Mesothelial cell of epicardium (in vitro differentiated cells): ENCODE measurements at places on chromosomes 3 and 15. TPM values are rescaled to one million over a fixed set of nuclear protein-coding genes. Genes with fewer than 3 reads are reported as not detected.

GRCh38 chr3:183481582-183481981, 53.2 kb upstream of the MCF2L2 start:
- DNase-seq: no peak
- no peaks in the 10 kb centered on the region for H3K36me3 ChIP-seq
- no peak overlapping the region for H3K27ac ChIP-seq
- H3K4me1 ChIP-seq: peaks cover 49% of the 10 kb centered on the region

The GRAMD2A gene
- total RNA-seq: 2.0 to 3.5 TPM (median 2.6 TPM) in 3 replicates

- H3K27me3 ChIP-seq: no peaks in the 10 kb centered on the region
- peaks cover 8% of the 10 kb centered on the region for H3K4me1 ChIP-seq
- no peak for DNase-seq
- no peak overlapping the region for H3K4me3 ChIP-seq
- peaks cover 9% of the 10 kb centered on the region for H3K36me3 ChIP-seq
Observed at GRCh38 chr15:72339777-72340177, 19.8 kb upstream of the CELF6 start.

- peak overlapping the region; percentile 86 for H3K4me3 ChIP-seq
- H3K36me3 ChIP-seq: peaks cover 5% of the 10 kb centered on the region
- peak overlapping the region; percentile 53 for H3K27ac ChIP-seq
Observed at GRCh38 chr3:73622091-73622805, 2.5 kb downstream of the PDZRN3 start.

- H3K4me1 ChIP-seq: peaks cover 1% of the 10 kb centered on the region
- H3K27ac ChIP-seq: no peak overlapping the region
- peaks cover 12% of the 10 kb centered on the region for H3K27me3 ChIP-seq
- no peak overlapping the region for H3K4me3 ChIP-seq
Observed at GRCh38 chr3:17030438-17030837, 145.7 kb downstream of the PLCL2 start.

The SKOR1 gene
- 0.89 to 1.1 TPM (median 1.1 TPM) in 3 replicates for total RNA-seq

DNA sequence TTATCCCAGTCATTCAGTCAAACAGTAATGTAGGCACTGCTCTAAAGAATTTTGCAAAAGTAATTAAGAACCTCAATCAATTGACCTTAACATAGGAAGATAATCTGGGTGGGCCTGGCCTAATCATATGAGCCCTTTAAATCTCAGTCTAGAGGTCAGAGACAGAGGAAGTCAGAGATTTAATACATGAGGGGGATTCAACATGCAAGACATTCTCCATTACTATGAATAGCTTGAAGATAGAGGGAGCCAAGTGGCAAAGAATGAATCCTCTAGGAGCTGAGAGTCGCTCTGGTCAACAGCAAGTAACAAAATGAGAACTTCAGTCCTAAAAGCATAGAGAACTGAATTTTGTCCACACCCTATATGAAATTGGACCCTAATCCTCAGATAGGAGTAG, 39.0 kb upstream of the MBNL1 start:
- H3K27ac ChIP-seq: no peak overlapping the region
- H3K4me1 ChIP-seq: no peaks in the 10 kb centered on the region
- H3K4me3 ChIP-seq: no peak overlapping the region
- no peaks in the 10 kb centered on the region for H3K27me3 ChIP-seq

DNA sequence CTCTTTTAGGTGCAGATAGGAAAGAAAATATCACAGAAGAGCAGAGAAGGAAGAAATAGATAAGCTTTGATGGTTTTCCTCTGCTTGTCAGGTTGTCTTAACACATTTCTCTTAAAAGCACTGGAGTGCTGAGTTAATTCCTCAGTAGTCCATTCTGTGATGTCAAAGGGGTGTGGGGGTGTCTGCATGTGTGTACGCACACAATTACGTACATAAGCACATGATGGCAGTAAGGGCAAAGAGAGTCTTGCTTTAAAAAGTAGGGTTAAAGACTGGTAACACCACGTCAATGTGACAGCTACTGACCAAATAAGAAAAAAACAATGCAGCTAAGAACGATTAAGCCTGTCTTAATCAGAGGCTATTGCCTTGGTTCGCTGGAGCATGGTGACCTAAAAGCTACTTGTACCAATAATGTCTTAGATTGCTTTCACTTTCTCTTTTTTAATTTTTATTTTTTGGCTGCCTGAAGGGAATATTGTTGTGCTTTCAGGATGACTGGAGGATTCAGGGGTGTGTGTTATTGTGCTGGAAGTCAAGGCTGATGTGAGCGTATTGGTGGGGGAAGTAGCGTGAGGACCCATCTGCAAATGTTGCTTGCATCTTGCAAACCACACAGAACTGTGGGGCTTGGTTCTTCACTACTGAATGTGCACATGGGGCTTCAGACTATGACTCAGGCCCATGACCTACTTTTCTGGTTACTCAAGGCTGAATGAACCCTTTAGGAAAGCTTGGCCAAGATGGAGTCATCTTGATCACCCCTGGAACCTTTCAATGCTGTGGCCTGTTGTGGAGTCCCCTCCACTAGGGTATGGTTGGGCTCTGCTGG, 417.8 kb upstream of the TPM1 start:
- H3K36me3 ChIP-seq: no peaks in the 10 kb centered on the region
- no peak for DNase-seq
- H3K4me1 ChIP-seq: peaks cover 25% of the 10 kb centered on the region
- no peaks in the 10 kb centered on the region for H3K27me3 ChIP-seq
- H3K4me3 ChIP-seq: no peak overlapping the region

The ST3GAL6 gene
- 9.0 to 14.1 TPM (median 11.1 TPM) in 3 replicates for total RNA-seq

DNA sequence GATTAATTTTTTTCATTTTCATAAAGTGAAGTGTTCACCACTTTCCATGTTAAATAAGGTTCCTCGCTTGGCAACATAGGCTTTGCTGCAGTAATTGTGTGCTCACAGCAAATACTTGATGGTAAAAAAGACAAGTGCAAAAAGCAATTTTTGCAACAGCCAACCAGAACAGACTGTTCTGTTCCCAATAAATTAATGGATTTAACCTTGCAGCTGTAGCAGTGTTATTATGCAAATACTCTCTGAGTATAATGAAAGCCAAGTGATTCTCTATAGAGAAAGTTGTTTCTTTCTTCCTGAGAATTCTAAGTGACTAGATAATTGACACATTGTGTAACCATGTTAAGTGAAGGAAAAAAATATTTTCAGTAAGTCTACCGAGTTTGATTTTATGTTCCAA, 183.7 kb upstream of the NAALADL2 start:
- DNase-seq: no peak
- no peaks in the 10 kb centered on the region for H3K4me1 ChIP-seq
- no peaks in the 10 kb centered on the region for H3K36me3 ChIP-seq
- H3K27ac ChIP-seq: no peak overlapping the region
- no peaks in the 10 kb centered on the region for H3K27me3 ChIP-seq

The CASR gene
- total RNA-seq: 0.02 TPM in 2 of 3 replicates, not detected in the other

The SLC28A1 gene
- 0.16 to 0.24 TPM (median 0.20 TPM) in 3 replicates for total RNA-seq

DNA sequence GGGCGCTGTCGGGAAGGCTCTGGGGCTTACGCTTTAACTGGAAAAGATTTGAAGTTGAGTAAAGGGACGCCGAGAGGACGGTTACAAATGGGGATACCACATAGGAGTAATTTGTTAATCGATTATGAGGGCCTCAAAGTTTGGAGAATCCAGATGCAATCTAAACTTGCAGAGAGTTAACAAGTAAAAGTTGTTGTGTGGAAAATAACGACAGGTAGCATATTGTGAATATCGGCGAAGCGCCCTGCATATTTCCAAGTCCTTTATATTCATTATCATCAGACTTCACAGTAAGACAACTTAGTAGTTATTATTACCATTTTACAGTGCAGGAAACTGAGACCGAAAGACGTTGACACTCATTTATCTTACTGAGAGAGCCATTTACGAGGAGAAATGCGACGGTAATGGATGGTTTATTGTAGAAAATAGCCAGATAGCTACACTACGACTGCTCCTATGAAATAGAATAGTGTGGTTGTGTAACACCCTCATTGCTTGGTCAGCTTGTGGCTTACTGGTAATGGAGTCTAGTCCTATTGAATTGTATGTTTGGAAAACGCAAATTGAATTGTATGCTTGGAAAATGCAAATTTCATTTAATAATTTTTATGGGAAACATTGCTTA, 700 bp downstream of the MKRN2 start:
- peak overlapping the region; percentile 82 for H3K4me3 ChIP-seq
- DNase-seq: no peak
- peaks cover 15% of the 10 kb centered on the region for H3K27me3 ChIP-seq

- H3K27ac ChIP-seq: no peak overlapping the region
- H3K27me3 ChIP-seq: peaks cover 3% of the 10 kb centered on the region
- H3K36me3 ChIP-seq: no peaks in the 10 kb centered on the region
- no peaks in the 10 kb centered on the region for H3K4me1 ChIP-seq
Observed at GRCh38 chr3:7999384-7999783, 502.2 kb upstream of the LMCD1 start.

The TNFAIP8L3 gene
- 0.31 to 0.75 TPM (median 0.61 TPM) in 3 replicates for total RNA-seq

The ACTL6A gene
- 43.5 to 45.2 TPM (median 44.2 TPM) in 3 replicates for total RNA-seq

The CCDC191 gene
- total RNA-seq: 8.8 to 10.8 TPM (median 10.3 TPM) in 3 replicates

The MAGEL2 gene
- 10.9 to 11.2 TPM (median 10.9 TPM) in 3 replicates for total RNA-seq

DNA sequence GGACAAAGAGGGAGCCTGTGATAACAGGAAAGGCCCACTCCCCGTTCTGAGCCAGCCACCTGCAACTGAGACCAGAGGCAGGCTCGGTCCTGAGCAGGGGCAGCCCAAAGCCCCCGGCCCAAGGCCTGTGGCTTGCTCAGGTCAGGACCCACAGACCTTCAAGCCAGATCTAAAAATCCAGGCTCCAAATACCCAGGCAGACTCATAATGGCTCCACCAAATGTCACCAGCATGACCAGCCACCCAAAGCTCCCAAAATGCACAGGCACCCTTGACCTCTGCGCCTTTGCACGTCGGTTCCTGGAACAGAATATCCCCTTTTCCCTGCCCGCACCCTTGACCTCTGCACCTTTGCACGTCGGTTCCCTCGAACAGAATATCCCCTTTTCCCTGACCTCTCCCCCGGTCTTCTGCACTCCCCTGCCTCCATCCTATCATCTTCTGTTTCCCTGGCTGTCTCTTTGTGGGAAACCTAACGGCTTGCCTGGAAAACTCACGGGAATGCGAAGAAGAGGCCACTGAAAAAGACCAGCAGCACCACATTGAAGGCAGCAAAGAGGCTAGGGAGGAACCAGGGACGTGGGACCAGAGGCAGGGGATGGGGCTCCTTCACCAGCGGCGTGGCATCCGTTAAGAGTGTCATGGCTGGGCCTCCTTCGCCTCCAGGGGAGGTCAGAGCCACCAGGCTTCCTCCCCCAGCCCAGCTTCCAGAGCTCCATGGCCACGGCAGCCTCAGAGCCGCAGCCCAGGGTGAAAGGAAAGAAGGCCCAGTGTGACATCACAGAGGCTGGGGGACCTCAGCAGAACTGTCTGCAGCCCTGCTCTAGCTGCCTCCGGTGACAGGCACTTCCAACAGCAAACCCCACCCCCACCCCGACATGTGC, at the start of gene ZDHHC19:
Gene ZDHHC19, minus strand, starts transcription at position 728 of the 884 bp plus-strand sequence. Its CDS starts 85 bp downstream, at position 643.
- H3K4me1 ChIP-seq: peaks cover 8% of the 10 kb centered on the region
- H3K36me3 ChIP-seq: no peaks in the 10 kb centered on the region
- peaks cover 14% of the 10 kb centered on the region for H3K27me3 ChIP-seq
- DNase-seq: no peak
- H3K4me3 ChIP-seq: no peak within 1 kb of the TSS

The APBA2 gene
- total RNA-seq: 33.1 to 36.7 TPM (median 34.3 TPM) in 3 replicates

DNA sequence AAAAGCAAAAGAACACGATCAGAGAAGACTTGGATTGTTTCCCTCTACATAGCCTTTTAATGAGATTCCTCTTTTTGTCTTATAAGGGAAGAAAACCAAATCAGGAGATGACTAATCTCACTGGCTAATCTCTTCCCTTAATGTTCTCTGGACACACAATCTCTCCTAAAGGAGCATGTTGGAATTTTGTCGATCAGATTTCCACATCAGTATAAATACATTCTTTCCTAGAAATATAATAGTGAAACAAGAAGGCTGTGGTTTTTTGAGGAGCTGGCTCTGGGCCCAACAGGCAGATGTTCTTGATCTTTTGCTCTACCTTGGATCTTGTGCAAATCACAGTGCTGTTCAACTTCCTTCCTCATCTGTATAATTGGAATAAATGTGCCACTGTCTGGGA, 94.0 kb downstream of the GTPBP8 start:
- H3K36me3 ChIP-seq: no peaks in the 10 kb centered on the region
- no peaks in the 10 kb centered on the region for H3K27me3 ChIP-seq
- peak overlapping the region; percentile 37 for H3K27ac ChIP-seq
- no peak for DNase-seq

DNA sequence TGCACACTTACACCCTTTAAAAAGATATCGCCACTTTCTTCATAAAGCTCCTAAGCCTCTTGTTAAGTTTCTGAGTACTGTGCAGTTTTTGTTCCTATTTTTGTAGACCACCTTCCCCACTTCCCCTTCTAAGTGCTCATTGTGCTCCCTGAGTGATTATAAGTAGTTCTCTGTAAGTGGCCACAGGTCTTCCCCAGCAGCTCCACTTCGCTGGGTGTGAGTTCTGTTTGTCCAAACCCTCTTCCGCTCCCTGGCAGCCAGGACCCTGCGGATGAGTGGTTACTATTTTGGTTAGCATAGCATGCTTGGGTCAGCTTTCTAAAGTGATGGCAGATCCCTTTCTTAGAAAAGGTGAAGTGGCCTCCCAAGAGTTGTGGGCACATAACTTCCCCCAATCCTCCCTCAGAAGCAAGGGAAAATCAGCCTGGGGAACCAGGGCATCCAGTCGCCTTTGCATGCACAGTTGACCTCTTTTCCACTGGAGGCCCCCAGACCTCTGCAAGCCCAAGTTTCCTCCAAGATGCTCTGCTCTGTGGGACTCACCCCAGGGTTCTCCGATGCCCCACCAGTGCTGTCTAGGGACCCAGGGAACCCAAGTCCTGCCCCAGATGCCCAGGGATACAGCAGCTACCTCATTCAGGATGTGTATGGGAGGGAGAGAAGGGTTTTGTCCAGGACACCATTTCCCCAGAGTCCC, 69.6 kb downstream of the ATP10A start:
- H3K27me3 ChIP-seq: peaks cover 14% of the 10 kb centered on the region
- H3K4me1 ChIP-seq: peaks cover 13% of the 10 kb centered on the region
- H3K27ac ChIP-seq: no peak overlapping the region
- DNase-seq: no peak
- no peak overlapping the region for H3K4me3 ChIP-seq
- no peaks in the 10 kb centered on the region for H3K36me3 ChIP-seq

- H3K27me3 ChIP-seq: no peaks in the 10 kb centered on the region
- H3K4me1 ChIP-seq: peaks cover 43% of the 10 kb centered on the region
- H3K36me3 ChIP-seq: no peaks in the 10 kb centered on the region
- peak overlapping the region; percentile 45 for H3K27ac ChIP-seq
Observed at GRCh38 chr3:11476735-11477144, 167.0 kb downstream of the VGLL4 start.

The TADA3 gene
- 67.2 to 71.0 TPM (median 69.8 TPM) in 3 replicates for total RNA-seq

GRCh38 chr3:8215821-8216220, 285.8 kb upstream of the LMCD1 start:
- peaks cover 20% of the 10 kb centered on the region for H3K4me1 ChIP-seq
- no peaks in the 10 kb centered on the region for H3K36me3 ChIP-seq

DNA sequence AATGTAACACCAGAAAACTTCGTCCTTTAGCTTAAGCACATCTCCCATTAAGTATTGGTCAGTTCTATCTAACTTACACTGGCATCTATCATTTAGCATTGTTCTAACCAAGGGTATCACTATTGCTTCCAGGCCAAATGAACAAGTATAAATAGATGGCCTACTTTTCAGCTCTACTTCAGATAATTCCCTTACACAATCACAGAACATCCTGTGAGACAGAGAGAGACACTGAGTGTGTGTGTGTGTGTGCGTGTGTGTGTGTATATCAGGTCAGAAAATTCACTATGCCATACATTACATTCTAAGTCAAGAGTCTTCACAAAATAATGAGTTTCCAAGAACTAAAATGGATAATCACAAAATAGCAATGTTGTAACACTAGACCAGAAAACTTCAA, 39.1 kb downstream of the SCAPER start:
- H3K27ac ChIP-seq: no peak overlapping the region
- peaks cover 6% of the 10 kb centered on the region for H3K4me1 ChIP-seq
- H3K36me3 ChIP-seq: no peaks in the 10 kb centered on the region
- H3K27me3 ChIP-seq: no peaks in the 10 kb centered on the region
